Activated CD8-positive, alpha-beta T cell treated with anti-CD3 and anti-CD28 coated beads for 36 hours (primary cell): ENCODE measurements at places on chromosomes 2 and 18.

GRCh38 chr2:108621687-108622681, 87.7 kb downstream of the LIMS1 start:
- no peak for DNase-seq

- no peak for DNase-seq
These were observed 151.9 kb upstream of the SKOR2 start for GRCh38 chr18:47403317-47403716.

DNA sequence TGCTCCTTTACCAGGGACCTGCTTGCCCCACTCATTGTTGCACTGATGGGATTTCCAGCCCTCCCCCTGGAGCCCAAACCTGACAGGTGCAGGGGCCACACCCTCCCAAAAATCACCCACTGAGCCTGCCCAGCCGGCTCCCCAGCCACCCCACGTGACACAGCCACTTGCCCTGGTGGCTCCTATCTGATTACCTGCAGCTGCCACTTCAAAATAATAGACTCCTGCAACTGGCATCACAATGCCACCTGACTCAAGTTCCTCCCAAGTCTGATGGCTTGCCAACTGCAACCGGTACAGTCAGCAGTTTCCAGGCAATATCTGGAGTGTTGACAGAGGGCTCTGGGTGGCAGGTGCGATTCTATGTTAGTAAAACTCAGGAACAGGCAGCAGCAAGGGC, 66.2 kb downstream of the CRACDL start:
- no peak for DNase-seq

DNA sequence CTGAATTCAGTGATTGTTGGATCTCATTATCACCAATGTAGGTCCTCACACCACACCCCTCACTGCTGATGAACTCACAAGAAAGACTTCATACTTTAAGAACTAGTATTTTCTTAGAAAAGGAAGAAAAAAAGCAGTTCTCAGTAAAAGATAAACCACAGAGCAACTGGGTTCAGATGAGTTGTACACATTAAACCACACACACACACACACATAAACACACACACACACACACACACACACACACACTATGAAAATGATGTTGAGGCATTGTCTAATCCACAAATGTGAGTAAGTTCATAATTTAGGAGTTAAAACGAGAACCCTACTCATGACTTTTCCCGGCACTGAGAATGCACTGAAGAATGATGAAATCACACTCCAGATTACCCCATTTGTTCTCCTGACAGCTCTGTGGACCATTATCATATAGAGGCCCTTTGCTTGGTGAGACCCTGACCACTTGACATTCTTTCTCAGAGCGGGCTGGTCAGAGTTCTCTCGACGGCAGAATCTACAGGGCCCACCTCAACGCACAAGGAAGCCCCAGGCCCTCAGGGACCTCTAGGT, 106.2 kb downstream of the BCL2 start:
- DNase-seq = peak; percentile 68

DNA sequence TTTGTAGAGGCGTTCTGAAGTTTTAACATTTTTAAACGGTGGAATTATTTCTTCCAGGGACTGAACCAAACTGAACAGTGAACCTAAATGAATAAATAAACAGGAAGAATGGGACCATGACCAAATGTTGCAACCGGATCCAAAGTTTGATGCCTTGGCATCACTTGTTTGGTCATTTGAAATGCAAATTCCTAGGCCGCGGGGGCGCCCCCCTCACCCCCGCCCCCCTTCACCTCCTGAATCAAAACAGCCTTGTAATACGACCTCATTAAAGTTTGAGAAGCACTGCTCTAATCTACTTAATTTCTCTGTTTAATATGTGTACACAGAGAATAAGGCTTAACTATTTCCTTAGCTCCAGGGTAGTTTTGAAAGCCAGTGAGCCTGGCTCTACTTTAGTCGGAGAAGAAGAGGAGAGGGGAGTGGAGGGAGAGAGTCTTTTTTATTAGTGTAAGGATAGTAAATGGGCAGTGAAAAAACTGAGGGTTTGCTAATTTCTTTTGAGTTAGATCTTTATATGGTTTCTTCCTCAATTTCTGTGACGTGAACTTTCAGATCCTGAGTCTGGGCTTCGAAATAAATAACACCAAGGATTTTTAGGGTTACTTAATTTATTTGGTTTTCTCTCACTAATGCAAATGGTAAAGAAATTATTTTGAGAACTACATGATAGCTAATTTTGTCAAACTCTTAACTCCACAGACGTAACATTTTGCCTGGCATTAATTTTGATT, 5.7 kb downstream of the C2orf80 start:
- DNase-seq = no peak
